ENCODE measurements at places on chromosomes 3 and 15.

GRCh38 chr3:197309528-197310361 is 11.3 kb upstream of the DLG1 start:
- no peaks in the 10 kb centered on the region for H3K27me3 ChIP-seq
- no peak overlapping the region for H3K27ac ChIP-seq
- H3K36me3 ChIP-seq: no peaks in the 10 kb centered on the region
- peaks cover 8% of the 10 kb centered on the region for H3K4me1 ChIP-seq

- H3K27ac ChIP-seq: no peak overlapping the region
- no peaks in the 10 kb centered on the region for H3K36me3 ChIP-seq
- peaks cover 11% of the 10 kb centered on the region for H3K4me1 ChIP-seq
- no peaks in the 10 kb centered on the region for H3K27me3 ChIP-seq
- no peak overlapping the region for H3K4me3 ChIP-seq
These were observed 144.1 kb upstream of the HES1 start for GRCh38 chr3:193991666-193992424.

DNA sequence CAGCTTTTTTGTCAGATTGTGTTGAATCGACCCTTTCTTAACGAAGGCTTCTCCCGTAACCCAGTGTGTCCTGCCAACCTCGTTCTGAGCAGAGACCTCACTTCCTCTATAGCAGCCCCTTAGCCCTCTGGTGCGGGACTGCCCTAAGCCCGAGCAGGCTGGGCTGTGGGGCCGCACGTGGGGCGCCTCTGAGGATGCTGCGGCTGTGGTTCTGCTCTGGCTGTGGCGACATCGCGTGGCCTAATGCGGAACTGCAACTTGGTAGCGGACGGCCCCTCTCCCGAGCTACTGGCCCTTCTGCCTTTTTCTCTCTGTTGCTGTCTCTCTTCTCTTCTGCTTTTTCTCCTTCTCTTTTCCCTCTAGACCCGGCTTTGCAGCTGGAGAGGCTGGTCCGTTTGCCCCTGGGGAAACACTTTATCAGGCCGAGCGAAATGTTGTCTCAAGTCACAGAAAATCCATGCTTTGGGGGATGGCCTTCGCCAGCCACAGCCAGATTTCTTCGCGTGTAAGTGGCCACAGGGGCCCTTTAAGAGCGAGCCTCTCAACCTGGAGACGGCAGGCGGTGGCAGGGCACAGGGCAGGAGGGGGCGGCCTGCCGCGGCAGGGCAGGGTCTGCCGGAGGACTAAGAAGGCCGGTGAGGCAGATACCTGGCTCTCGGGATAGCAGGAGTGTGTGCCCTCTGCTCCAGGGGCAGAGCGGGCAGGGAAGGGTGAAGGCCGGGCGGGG is 19.4 kb upstream of the KIF23 start:
- peaks cover 4% of the 10 kb centered on the region for H3K4me1 ChIP-seq
- no peaks in the 10 kb centered on the region for H3K36me3 ChIP-seq
- peak; percentile 77 for DNase-seq
- no peak overlapping the region for H3K27ac ChIP-seq

DNA sequence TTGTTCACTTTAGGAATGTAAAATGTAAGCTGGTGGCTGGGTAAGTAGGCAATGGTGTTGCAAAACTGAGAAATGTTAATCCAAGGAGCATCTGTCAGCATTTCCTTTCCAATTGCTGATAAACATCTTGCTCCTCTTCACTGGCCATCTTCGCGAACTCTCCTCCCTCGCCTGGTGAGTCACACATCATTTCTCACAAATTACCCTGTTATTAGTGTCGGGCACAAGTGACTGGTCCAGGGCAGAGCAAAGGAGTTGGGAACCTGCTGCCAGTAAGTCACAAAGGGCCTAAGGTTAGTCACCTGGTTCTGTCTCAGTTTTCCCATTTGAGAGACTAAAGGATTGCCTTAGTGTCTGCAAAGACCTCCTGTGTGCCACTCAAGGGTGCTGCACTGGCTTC is 13.0 kb downstream of the CERS3 start:
- H3K36me3 ChIP-seq: no peaks in the 10 kb centered on the region
- no peak overlapping the region for H3K27ac ChIP-seq
- no peaks in the 10 kb centered on the region for H3K27me3 ChIP-seq
- no peak for DNase-seq
- H3K4me1 ChIP-seq: no peaks in the 10 kb centered on the region
- H3K4me3 ChIP-seq: no peak overlapping the region

- H3K27ac ChIP-seq: no peak overlapping the region
- DNase-seq: no peak
- no peaks in the 10 kb centered on the region for H3K27me3 ChIP-seq
- no peak overlapping the region for H3K4me3 ChIP-seq
These were observed 109.5 kb downstream of the VGLL4 start for GRCh38 chr3:11534011-11534792.

GRCh38 chr3:192091831-192092230 is 630.9 kb downstream of the PYDC2 start:
- H3K27me3 ChIP-seq: no peaks in the 10 kb centered on the region
- no peak overlapping the region for H3K4me3 ChIP-seq
- peaks cover 2% of the 10 kb centered on the region for H3K4me1 ChIP-seq
- DNase-seq: no peak
- H3K27ac ChIP-seq: no peak overlapping the region
- H3K36me3 ChIP-seq: no peaks in the 10 kb centered on the region

GRCh38 chr3:25412269-25412668 is 15.8 kb upstream of the RARB start:
- H3K27me3 ChIP-seq: no peaks in the 10 kb centered on the region
- H3K4me1 ChIP-seq: no peaks in the 10 kb centered on the region
- H3K27ac ChIP-seq: no peak overlapping the region
- no peaks in the 10 kb centered on the region for H3K36me3 ChIP-seq
- no peak overlapping the region for H3K4me3 ChIP-seq
- DNase-seq: no peak

GRCh38 chr3:24578951-24579421 is 84.3 kb upstream of the THRB start:
- no peak overlapping the region for H3K4me3 ChIP-seq
- DNase-seq: peak; percentile 6
- H3K4me1 ChIP-seq: no peaks in the 10 kb centered on the region
- no peaks in the 10 kb centered on the region for H3K27me3 ChIP-seq

DNA sequence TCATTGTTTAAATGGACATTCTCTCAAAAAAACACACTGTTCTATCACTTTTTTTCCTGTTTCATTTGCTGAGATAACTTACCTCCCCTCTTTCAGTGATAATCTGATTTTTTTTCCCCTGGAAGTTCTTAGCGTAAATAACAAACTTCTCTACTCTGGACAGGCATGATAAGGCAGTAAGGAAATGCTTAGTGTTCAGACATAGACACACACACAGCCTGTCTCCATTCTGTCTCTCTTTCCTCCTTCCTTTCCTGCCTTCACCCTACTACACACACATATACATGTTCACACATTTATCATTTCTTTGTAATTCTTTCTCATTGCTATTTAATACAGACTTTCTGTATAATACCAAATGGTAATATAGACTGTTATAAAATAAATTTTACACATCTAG is 470.8 kb upstream of the ROBO1 start:
- no peaks in the 10 kb centered on the region for H3K36me3 ChIP-seq
- H3K4me3 ChIP-seq: no peak overlapping the region
- no peak for DNase-seq
- H3K4me1 ChIP-seq: no peaks in the 10 kb centered on the region

GRCh38 chr3:16770021-16770420 is 114.7 kb upstream of the PLCL2 start:
- no peaks in the 10 kb centered on the region for H3K4me1 ChIP-seq
- H3K27ac ChIP-seq: no peak overlapping the region
- no peak overlapping the region for H3K4me3 ChIP-seq
- H3K27me3 ChIP-seq: no peaks in the 10 kb centered on the region
